ENCODE measurements at places on chromosomes 12 and 14.

GRCh38 chr12:108037960-108038359 is 91.1 kb upstream of the WSCD2 start:
- DNase-seq: no peak

DNA sequence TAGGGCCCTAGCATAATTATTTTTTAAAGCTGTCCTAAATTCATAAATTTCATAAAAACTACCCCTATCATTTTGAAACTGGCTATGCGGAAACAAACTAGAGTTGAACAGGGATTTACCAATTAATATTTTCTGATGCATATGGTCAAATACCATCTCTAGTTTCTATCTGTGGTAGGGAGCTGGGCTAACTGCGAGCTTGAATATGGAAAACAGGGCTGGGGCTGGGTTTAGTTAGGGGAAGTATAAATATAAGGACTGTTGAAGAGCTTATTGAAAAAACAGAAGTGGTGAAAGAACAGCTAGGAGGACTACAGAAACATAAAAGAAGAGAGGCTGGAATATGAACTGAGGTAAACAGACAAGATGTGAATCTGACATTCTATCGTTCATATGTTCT is 91.8 kb downstream of the SLC38A1 start:
- DNase-seq: no peak

- DNase-seq: no peak
Measured at GRCh38 chr12:3468329-3468728, 22.7 kb upstream of the PRMT8 start.

GRCh38 chr14:68784978-68785533 is 7.8 kb downstream of the ZFP36L1 start:
- DNase-seq: no peak

- DNase-seq: no peak
Measured at GRCh38 chr14:95548328-95548929, 13.6 kb downstream of the GLRX5 start.

DNA sequence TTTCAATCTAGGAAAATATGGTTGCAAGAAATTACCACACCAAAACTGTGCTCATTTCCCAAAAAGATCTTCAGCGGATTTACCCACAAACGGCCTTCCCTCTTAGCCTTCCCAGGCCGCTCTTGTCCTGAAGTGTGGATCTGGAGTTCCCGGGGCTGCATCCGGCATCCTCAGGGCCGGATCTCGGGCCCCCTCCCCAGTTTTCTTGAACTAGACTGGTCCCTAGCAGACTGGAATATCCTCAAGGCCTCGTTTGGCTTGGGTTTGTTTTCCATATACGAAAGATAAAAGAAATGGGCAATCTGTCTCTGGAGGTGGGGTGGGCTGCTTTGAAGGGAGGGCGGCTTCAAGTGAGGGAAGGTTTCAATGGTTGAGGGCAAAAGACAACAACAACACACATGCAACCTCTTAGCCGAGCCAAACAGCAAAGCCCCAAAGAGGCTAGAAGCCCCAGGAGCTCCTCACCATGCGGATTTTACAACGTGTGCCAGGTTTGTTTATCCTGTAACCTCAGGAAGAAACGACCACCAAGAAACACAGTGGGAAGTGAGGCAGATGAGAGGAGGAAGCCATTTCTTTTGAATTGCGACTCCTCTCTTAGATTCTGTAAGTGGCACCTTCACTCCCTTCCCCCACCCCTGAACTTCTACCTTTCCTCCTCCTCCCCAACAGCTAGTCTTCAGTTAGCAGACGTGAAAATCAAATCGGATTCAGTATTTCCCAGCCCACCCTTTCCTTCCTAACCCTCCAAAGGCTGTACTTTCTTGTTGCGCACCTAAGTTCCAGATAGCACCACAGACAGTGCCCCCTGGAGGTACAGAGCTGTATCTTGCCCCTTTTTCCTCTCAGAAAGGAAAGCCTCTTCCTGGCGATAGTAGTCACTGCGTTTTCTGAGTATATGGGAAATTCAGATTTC is 2.6 kb downstream of the MYF6 start:
- DNase-seq: no peak

GRCh38 chr12:55847033-55847432 is 4.3 kb upstream of the MMP19 start:
- DNase-seq: no peak

GRCh38 chr14:97719931-97720330 is 922.7 kb downstream of the VRK1 start:
- no peak for DNase-seq

- DNase-seq: no peak
Measured at GRCh38 chr14:46490238-46490685, 161.3 kb downstream of the RPL10L start.

GRCh38 chr12:2507814-2508213 is 287.0 kb upstream of the FKBP4 start:
- DNase-seq: no peak

DNA sequence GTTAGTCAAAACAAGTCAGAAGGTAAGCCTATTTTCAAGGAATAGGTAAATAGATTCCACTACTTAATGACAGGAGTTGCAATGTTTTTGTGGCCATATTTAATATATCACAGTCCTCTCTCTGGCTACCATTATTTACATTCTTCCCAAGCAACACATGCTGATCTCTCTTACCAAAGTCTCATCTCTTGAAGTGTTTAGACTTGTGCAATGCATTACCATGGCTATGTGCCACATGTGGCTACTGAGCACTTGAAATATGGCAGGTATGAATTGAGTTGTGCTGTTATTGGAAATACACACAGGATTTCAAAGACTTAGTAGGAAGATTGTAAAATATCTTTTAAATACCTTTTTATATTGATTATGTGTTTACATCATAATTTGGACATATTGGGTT is 262.4 kb upstream of the PDE3A start:
- DNase-seq: no peak

- no peak for DNase-seq
Measured at GRCh38 chr14:55097881-55098560, 31.0 kb upstream of the LGALS3 start.

GRCh38 chr12:93098077-93098476 is 169.0 kb upstream of the EEA1 start:
- no peak for DNase-seq

DNA sequence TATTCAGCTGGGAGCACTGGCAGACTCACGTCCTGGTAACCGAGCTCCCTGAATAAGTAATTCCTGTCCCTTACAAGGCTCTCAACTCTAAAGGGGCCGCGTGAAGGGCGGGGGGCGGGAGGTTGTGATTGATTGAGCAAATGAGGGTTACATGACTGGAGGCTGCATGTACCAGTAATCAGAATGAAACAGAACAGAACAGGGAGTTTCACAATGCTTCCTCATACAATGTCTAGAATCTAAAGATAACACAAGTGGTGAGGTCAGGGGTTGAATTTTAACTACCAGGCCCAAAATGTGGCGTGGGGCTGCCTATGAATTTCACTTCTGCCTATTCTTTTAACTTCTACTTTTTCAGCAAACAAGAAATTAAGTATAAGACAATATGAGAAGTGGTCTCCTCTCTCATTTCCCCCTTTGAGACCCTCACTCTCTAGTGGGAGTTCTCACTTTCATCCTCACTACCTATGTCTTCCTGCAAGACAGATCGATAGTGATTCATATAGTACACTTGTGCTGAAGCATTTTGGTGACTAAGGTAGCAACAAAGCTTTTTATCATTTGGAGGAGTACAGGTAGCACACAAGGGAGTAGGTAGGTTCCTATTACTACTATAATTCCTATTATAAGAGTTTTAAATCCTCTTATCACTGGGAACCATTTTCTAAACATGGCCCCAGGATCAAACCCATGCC is 239.8 kb downstream of the KTN1 start:
- no peak for DNase-seq

DNA sequence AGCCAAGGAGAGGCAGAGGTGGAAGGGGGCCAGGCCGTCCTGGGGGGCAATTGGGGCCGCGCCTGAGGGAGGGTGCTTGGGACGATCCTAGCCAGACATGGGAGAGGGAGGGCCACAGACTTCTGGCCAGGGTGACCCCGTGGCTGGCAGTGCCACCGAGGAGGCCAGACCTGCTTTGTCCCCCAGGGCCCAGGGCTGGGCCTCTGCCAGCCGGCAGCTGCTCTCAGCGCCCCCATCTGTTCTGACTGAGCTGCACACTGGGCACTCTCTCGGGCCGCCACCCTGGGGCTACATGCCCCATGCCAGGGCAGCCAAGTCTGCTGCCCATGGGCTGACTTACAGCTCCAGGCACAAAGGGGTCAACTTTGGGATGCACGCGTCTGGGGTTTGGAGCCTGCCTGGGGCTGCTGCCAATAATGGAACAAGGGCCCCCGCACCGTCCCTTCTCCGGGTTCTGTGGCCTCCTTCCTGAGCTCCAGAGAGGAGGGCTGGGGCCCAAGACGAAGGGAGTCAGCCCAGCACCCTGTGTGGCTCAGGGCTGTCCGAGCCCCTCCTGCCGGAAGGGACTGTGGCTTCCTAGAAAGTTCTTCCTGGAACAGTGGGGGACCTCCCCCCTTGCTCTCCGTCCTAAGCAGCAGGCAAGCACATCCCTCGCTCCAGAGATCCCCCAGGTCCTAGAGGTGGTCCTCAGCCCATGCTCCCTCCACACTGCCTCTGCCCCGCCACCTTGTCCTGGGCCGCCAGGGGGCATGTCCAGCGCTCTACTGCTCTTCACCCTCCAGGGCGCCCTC is 1.1 kb downstream of the ADSS1 start:
- no peak for DNase-seq

DNA sequence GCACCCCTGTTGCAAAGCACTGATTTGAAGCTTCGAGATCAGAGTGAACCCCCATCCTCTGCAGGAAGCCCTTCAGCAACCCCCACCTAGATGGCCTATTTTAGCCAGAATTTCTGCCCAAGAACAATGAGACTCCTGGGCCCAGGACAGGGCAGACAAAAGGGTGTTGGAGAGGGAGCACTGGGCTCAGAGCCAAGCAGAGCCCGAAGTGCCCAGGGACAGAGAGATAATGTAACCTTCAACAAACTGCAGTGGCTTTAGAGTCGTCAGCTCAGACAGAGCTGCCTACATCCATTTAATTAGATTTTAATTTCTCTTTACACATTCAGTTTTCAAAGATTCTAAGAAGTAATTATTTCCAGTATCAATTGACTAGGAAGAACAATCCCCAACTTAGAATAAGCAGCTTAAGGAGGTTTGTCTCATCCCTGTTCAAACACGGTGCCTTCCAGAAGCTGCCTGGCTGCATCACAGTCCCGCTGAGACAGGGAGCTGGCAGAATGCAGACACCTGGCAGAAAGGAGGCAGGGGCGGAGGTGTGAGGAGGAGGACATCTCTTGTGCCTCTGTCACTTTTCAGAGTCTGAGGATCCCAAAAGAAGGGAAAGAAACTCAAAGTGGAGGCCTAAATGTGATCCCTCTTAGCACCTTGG is 504.9 kb upstream of the CCDC196 start:
- no peak for DNase-seq

DNA sequence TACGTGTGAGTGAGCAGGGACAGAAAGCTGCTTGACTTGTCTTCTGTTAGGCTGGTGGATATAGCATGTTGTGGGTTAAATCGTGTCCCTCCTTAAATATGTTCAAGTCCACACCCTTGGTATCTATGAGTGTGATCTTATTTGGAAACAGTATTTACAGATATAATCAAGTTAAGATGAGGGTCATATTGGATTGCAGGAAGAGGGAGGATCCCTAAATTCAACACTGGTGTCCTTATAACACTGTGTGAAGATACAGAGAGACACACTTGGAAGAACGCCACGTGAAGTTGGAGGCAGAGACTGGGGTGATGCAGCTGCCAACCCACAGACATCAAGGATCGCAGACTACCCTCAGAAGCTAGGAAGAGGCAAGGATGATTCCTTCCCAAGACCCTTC is 275.2 kb upstream of the SSTR1 start:
- DNase-seq: no peak
